ENCODE measurements at places on chromosomes 16 and 17. TPM values are rescaled to one million over a fixed set of nuclear protein-coding genes. Genes with fewer than 3 reads are reported as not detected.

ZFHX3 gene
- total RNA-seq: 15.2 TPM

C17orf113 gene
- total RNA-seq: 0.33 TPM

NPIPB8 gene
- total RNA-seq: 0.13 TPM

SULT1A1 gene
- 0.50 TPM for total RNA-seq

PRSS8 gene
- total RNA-seq: not detected

HAGH gene
- 50.2 TPM for total RNA-seq

TEX14 gene
- 0.03 TPM for total RNA-seq

TEX19 gene
- not detected for total RNA-seq

KRTAP4-5 gene
- not detected for total RNA-seq

NUPR1 gene
- total RNA-seq: 25.6 TPM

TBKBP1 gene
- total RNA-seq: 12.5 TPM

CTRB2 gene
- total RNA-seq: not detected

KRT39 gene
- total RNA-seq: not detected

KLHL36 gene
- 110 TPM for total RNA-seq

AANAT gene
- total RNA-seq: not detected

KRT16 gene
- total RNA-seq: 1.3 TPM

ZNF778 gene
- 8.9 TPM for total RNA-seq

MSLN gene
- total RNA-seq: not detected

CA7 gene
- total RNA-seq: not detected

TBC1D28 gene
- total RNA-seq: not detected
